ENCODE measurements at places on chromosomes 7 and 10. TPM values are rescaled to one million over a fixed set of nuclear protein-coding genes. Genes with fewer than 3 reads are reported as not detected.

DNA sequence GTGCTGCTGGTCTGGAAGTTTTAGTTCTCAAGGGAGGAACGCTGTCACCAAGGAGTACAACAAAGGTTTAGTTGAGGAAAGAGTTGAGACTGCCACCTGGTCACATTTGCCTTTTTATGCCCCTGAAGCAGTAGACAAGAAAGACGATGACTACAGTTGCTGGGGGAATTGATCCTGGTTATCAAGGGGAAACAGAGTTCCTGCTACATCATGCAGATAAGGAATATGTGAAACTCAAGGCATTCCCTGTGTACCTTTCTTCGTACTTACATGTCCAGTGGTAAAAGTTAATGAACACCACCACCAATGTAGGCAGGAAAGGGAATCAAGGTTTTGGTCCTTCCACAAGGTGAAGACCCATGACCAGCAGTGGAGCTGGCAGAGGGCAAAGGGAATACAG lies 31.8 kb downstream of the SLC35B4 start:
- no peak for DNase-seq

DNA sequence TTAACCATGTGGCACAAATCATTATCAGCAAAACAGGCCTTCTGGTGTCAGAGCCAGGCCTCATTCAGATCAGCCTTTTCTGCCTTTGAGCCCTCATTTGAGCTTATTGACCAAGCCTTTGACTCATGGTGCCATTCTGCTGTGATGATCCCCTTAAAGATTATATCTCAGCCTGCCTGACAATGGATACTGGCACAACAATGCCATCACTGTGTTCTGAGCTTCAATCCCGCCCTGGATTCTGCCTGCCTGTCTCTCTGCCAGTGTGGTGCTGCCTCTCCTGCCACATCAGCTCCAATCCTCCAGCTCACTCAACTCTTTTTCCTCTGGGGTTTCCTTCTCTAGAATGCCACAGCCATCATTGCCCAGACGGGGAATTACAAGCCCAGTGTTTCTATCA lies 52.6 kb downstream of the SRI start:
- DNase-seq: no peak

- no peak for DNase-seq
These were observed 295.0 kb downstream of the SUGCT start for GRCh38 chr7:40429826-40430225.

DNA sequence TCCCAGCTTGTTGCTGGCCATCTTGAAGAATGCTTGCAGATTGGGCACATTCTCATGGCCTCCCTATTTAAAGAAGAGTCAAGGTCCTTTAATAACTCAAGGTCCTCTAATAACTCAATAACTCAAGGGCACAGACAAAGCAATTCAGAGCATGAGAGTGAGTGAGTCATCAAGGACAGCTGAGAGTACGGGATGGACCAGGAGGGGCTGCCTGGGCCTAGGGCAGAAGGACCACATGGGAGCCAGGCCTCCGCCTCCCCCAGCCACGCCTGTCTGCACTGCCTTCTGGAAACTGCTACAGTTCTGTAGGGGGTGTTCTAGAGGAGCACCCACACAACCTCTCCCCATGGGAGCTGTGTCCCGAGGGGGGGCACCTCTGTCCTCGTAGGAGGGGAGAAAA lies 48.9 kb downstream of the ZNF503 start:
- DNase-seq: no peak

DNA sequence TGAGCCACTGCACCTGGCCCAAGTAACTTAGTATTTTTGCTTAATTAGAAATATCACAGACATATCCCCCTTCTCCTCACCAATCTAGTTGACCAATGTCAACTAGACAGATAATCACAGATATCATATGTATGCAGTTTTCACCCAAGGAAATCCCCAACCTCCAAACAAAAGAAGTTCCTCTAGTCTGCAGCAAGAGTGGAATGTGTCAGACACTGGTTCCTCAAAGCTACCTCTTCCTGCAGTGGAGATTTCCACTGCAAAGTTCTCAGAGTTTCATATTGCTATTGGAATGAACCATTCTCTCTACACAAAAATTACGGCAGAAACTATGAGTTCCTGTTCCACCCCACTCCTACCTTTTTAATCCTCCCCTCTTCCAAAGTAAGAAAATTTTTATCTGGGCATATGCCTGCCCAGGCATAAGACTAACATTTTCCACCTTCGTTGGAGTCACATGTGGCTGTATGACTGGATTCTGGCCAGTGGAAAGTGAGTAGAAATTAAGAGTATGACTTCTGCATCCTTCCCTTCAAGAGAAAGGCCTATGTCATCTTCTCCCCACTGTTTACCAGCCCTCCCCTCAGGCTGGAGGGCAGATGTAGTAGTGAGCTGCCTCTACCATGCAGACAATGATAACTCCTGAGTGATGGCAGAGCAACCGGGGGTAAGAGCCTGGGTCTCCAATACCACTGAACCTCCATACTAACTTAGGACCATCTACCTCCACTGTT lies 103.0 kb downstream of the MYOF start:
- no peak for DNase-seq

- DNase-seq: peak; percentile 36
These were observed 67.0 kb downstream of the CTBP2 start for GRCh38 chr10:125093199-125093973.

- DNase-seq: no peak
These were observed 20.8 kb upstream of the OR6B1 start for GRCh38 chr7:143979359-143979758.

DNA sequence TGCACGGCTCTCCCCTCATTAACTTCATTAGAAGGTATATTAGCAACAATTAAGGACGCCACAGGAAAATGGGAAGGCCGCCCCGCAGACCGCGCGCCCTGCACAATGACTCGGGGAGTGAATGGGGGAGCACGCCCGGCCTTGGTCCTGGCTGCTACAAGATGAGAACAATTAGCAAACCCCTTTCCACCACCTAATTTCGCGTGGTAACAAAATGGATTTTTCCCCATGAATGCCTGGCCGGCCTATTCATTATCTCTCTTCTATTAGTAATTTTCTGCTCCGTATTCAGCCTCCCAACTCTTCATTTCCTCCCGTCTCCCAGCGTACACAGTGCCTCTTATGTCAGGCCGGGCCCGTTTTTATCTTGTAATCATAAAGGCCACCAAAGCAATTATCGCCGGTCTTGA lies 346.9 kb downstream of the DNAJB6 start:
- no peak for DNase-seq

DNA sequence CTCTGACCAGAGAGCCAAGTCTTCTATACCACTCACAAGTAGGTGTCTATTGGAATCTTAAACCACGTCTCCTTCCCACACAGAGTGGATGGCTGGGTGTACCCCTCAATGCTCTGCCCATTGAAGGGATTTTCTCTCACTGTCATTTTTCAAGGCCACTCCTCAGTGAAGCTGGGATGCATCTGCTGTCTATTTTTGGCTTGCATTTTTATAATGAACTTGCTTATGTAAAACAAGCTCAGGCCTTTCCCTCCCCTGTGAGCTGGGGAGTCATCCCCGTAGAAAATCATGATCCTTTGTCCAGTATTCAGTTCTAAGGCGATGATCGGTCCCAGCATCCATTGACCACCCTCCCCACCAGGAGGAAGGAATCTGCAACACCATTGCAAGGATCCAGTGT lies 9.8 kb upstream of the RBM17 start:
- no peak for DNase-seq

- no peak for DNase-seq
These were observed 203.0 kb downstream of the TNS3 start for GRCh38 chr7:47378728-47379395.

GRCh38 chr10:60042914-60043313 lies 136.6 kb upstream of the CCDC6 start:
- no peak for DNase-seq

DNA sequence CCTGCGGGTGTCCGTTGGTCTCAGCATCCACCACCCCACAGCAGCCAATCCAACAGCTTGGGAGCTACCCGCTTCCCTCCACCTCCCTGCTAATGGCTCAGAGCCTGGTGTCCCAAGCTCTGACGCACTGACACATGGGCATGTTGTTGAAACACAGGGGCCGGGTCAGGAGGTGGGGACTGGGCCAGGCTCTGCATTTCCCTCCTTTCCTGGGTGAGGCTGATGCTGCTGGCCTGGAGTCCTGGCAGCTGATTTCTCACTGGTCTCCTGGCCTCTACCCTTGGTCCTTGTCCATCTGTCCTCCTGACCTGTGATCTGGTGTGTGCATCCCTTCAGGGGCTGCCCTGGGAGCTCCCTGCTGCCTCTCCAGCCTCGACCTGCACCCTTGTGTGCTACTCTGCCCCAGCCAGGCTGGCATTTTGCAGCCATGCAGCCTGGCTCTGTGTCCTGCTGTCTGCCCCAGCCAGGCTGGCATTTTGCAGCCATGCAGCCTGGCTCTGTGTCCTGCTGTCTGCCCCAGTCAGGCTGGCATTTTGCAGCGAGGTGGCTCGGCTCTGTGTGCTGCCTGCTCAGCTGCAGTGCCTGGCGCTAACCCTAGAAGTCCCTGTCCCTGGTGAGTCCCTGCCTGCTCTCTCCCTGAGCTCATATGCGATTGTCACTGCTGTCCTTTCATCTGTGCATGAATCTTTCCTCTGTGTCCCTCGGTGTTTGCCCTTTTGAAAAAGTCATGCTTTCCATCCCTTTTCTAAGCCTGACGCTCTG lies 14.0 kb downstream of the AMZ1 start:
- DNase-seq: peak; percentile 53

DNA sequence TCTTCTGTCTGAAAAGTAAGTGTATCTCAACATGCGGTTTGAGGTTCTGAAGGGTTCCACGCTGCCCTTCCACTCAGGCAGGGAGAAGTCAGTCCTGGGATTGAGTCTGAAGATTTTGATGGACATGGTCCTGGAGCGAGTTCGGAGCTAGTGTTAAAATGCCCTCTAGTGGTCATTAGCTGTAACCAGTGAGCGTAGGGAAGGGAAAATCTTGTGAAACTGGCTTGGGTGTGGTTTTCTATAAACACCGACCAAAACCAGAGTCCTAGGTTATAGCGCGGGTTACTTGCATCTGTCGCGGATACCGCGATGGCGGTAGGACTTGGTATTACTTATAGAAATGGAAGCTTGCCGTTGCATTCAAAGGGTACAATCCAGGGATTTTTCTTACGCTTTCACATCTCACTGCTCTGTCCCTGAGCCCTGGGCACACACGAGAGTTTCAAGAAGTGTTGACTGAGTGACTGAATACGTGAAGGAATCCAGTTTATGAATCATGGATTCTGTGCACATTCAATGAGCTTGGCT lies 348.2 kb upstream of the C7orf33 start:
- peak; percentile 6 for DNase-seq

DNA sequence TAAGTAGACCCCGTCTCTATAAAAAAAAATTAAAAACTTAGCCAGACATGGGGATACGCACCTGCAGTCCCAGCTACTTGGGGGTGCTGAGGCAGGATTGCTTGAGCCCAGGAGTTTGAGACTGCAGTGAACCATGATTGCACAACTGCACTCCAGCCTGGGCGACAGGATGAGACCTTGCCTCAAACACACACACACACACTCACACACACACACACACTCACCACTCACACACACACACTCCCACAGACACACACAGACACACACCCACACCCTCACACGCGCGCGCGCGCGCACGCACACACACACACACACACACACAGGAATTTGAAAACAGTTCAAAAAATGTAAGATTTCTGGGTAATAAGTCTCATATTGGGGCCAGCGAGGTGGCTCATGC lies 8.7 kb upstream of the GRIFIN start:
- DNase-seq: no peak

DNA sequence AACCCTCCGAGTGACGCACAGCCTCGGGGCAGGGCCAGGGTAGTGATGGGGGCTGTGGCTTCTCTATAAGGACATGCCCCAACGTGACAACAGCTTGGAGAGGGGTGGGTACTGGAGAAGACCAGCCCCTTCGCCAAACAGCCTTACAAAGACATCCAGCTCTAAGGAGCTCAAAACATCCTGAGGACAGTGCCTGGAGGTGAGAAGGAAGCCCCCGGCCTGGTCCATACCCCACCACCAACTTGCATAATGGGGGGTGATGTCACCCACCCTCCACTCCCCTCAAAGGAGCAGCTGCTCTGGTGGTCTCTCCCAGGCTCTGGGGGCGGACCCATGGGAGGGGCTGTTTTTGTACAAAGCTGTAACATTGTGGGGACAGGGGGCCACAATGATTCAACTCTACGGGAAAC lies 15.1 kb downstream of the PRSS2 start:
- no peak for DNase-seq

CARD11 gene
- total RNA-seq: not detected

GPR158 gene
- not detected for total RNA-seq

CXCL12 gene
- 16.5 TPM for total RNA-seq
